ENCODE measurements at places on chromosomes 2 and 18.

DNA sequence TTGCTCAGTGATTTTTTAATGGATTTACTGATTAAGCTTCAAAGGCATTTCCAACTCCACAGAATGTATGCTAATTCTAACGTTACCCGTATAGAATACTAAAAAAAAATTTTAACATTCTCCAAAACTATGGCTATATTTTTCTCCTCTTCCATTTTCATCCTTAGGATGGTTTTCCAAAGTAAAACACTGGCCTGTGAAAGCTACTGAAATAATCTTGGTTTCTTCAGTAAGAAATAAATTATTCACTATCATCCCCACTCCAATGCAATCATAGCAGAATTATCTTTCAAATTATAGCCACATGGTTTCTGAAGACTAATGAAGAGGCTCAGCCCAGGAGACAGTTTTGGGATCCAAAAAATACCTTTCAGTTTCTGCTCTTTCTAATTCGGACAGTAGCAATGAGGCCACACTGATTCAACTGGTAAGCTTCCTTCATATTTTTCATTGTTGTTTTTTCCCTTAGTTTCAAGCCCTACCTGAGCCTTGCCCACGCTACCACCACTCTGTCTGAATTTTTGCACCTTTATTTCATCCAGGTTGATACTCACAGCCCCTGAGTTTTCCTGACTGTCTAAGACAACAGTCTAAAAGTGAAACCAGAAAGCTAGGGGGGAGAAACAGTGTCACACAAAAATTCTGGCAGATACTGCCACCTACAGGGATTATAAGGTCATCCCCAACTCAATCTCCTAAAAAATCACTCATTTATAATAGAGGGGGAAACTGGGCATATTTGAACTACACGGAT is 887.9 kb downstream of the NRXN1 start:
- DNase-seq: no peak

- no peak for DNase-seq
Measured at GRCh38 chr2:17051538-17051937, 385.9 kb upstream of the CYRIA start.

- no peak for DNase-seq
Measured at GRCh38 chr2:88022669-88022921, 6.2 kb upstream of the RNU2-63P start.

DNA sequence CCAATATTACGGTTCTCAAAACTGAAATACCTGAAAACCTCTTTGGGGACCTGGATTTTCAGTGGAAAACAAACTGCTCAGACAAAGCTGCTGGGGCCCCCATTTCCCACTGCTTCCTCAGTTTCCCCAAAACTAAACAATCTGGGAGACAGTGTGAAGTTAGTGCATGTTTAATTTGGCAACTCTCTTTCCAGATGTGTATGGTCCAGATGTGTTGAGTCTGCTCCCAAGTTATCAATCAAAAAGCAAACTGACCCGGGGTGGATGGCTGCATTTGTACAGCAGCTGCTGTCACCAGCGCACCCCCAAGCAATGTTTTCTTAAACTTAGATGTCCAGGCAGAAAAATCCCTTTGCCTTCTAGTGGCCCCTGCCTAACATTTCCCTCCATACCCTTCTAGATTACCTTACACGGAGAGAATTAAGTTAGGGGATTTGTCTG is 136.9 kb downstream of the COPS8 start:
- DNase-seq: no peak

DNA sequence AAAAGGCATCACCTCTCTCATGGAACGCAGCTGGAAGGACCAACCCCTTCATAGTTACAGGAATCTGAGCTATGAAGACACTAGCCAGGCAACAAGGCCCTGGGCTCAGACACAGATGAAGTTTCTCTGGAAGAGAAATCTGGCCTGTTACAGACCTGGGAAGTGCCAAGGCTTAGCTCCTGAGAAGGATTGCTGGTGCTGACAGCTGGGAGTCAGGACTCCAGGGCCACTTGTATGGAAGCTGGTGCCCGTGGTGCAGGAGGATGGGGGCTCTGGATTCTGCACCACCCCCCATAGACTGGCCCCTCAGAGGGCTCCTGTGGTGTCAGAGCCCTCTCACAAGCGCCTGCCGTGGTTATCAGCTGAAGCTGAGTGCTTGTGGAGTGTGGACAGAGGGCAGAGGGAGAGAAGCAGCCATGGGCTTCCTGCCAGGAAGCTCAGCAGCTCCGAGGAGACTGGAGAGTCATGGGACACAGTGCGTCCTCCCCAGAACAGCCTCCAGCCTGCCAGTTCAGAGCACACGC is 87.3 kb upstream of the LCLAT1 start:
- DNase-seq: no peak

GRCh38 chr2:158197940-158198339 is 96.3 kb downstream of the UPP2 start:
- no peak for DNase-seq

Data from progenitor cell of endocrine pancreas (in vitro differentiated cells).